Stimulated activated CD4-positive, alpha-beta T cell treated with anti-CD3 and anti-CD28 coated beads, Interleukin-1b, Interleukin-23, amount 100 ng/mL, for 1 hour (primary cell): ENCODE measurements at places on chromosomes 3 and 15.

DNA sequence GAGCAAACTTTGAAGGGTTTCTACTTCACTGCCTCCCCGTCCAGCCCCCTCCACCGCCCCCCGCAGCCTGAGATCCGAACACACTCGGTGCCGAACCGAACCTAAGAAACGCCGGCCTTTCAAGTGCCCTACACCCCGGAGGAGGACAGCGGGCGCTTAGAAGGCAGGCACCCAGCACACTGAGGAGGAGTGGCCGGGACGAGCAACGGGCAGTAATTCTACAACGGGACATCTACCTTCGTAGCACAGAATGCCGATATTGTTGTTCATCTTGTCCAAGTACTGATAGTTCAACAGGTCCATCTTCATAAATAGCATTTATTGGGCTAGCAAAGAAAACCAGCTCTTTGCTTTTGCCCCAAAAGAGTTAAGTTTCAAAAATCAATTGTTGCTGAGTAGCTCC, 513 bp downstream of the VGLL4 start:
- no peak for DNase-seq

GRCh38 chr15:58201516-58201915, 63.3 kb downstream of the AQP9 start:
- no peak for DNase-seq

DNA sequence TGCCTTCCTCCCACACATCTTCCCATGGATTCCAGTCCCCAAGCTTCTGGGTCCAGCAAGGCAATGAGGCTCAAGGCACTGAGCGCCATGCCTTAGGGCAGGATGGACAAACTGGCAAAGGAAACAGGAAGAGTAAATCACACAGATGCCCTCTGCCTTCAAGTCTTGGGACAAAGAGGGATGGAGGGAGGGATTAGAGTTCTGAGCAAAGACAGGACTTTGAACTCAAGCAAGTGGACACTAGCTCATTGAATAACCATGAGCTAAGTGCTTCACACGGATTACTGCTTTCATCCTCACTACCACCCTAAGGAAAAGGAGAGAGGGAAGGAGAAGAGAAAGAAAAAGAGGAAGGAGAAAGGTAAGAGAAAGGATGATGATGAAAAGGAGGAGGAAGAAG, 7.6 kb upstream of the THBS1 start:
- no peak for DNase-seq

DNA sequence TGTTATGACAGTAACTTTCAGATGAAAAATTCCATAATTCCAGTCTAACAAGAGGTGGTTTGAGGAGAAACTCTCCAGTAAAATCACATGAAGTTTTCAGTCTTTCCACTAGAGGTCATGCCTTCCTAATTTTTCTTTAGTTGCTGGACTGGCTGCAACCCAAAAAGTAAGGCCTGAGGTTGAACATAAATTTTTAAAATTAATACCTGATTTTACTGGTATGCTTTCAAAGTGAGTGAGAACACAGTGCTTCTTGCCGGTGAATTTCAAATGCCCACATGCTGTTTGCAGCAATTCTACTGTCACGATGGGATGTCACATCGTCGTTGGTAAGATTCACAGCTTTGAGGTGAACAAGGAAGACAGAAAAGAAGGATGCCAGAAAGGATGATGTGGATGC, 89.0 kb upstream of the FGF12 start:
- no peak for DNase-seq

GRCh38 chr3:95228416-95228815, 1165.6 kb downstream of the NSUN3 start:
- DNase-seq = no peak

- no peak for DNase-seq
Measured at GRCh38 chr3:194185221-194185620, 49.3 kb downstream of the HES1 start.

DNA sequence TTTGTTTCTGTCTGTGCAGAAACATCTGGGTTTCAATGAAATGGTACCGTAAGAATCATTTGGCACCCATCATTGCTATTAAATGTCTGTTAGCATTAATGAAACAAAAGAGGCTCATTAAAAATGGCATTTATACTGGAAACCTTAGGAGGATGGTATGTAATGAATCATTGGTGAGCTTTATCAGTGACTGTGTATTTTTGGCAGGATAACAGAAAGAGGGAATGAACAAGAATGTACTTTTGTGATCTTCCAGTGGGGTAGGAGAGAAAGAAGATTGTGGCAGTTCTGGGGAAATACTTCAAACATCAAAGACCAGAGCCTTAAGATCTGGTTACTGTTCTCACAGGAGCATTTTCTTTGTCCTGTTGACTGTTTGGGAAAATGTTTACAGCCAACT, 4.7 kb upstream of the DCBLD2 start:
- DNase-seq = no peak

DNA sequence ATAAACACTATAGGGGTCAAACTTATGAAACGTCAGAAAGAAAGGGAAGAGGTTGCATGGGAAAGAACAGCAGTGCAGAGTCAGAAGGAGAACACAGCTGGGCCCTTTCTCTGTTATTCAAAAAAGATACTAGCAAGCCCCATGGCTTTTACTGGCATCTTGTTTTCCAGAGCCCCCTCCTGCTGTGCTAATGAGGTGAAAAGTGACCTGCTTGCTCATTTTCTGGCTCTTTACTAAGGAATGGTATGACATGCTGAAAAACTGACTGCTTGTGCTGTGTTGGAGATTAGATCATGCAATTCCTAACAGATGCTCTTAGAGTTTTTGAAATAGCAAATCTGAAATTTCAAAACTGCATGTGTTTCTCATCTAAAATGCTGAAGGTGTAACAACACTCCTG, 541.6 kb upstream of the ALCAM start:
- DNase-seq = no peak

DNA sequence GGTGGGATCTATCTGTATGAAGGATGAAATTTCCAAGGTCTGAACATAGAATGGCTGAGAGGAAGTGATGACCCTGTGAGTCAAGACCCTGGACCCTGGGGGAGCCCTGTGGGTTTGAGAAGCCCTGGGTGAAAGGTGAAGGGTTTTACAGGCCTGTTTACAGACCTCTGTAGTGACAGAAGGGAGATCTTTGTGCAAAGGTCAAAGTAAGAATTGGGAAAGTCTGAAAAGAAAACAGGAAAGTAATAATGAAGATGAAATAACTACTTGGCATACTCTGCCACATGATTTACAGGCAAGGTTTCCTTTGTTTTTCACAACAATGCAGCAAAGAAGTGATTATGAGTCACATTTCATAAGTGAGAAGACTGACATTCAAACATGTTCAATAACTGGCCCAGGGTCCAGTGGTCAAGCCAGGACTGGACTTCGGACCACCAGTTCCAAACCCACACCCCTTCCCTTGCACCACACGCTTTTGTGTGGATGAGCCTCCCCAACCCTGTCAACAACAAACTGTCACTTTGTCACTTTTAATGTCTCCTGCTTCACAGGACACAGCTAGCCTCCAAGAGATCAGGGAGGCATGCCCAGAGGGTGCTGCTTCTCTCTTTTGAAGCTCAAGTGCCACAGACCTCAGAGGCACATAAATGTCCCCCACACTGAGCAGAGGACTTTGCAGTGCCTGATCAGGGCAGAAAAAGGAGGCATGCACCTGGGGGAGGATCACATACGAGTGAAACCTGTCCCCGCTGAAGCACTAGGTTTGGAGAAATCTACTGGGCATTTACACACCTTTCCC, 21.5 kb downstream of the CD86 start:
- no peak for DNase-seq

GRCh38 chr15:37951999-37952398, 17.6 kb downstream of the TMCO5A start:
- no peak for DNase-seq

DNA sequence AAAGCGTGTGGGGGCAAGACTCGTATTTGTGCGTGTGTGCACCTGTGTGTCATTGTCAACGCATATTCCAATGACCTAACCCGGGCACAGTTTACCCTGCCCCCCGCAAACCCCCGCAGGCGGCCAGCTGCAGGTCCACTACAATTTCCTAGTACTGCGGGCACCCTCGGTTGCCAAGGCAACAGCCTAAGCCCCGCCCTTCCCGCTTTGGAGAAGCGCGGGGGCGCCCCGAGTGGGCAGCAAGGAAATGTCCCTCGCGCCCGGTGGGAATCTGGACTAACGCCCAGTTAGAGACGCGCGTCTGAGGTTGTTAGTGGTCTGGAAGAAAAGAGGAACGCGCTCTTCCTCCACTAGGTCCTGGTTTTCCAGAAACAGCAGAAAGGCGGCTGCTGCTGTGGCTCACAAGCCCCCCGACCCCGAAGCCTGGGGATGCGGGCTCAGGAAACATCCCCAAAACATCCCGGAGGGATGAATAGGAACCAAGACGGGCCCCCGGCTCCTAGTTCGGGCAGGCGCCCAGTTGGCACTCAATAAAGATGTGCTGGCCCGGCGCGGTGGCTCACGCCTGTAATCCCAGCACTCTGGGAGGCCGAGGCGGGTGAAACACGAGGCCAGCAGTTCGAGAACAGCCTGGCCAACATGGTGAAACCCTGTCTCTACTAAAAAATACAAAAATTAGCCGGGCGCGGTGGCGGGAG, 1.1 kb downstream of the ABHD14A start:
- DNase-seq = no peak

DNA sequence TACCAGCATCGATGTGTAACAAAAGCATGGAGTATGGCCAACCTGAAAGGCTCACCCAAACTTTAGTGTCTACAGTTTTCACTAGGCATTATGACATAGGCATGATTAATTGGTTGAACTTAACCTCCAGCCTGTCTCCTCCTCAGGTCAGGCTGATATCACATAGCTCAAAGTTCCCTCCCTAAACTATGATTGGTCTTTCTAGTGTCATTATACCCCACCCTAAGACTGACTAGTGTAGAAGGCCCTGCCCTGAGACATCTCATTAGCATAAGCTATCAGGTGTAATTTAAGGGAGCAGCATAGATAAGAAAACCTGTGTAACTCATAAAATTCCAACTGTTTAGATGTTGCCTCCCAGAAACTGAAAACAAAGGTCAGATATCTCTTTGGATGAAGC, 195.2 kb downstream of the ALCAM start:
- DNase-seq = no peak

- no peak for DNase-seq
Measured at GRCh38 chr3:151863611-151864010, 9.8 kb upstream of the SUCNR1 start.
